Pericardium fibroblast (primary cell): ENCODE measurements at places on chromosomes 1 and 21. TPM values are rescaled to one million over a fixed set of nuclear protein-coding genes. Genes with fewer than 3 reads are reported as not detected.

SNX7 gene
- total RNA-seq, result 22.8 and 25.9 TPM in 2 replicates

S100A2 gene
- not detected in 2 replicates for total RNA-seq

PROK1 gene
- not detected in 2 replicates for total RNA-seq

OR2M3 gene
- not detected in 2 replicates for total RNA-seq

OR2L5 gene
- not detected in 2 replicates for total RNA-seq

FAM72B gene
- 0.26 and 0.58 TPM in 2 replicates for total RNA-seq

RNF186 gene
- total RNA-seq, result not detected in 2 replicates

KIRREL1 gene
- 112 and 124 TPM in 2 replicates for total RNA-seq

CNIH3 gene
- 2.2 and 3.8 TPM in 2 replicates for total RNA-seq
